ENCODE measurements at places on chromosomes 12 and 14. TPM values are rescaled to one million over a fixed set of nuclear protein-coding genes. Genes with fewer than 3 reads are reported as not detected.

Gene C12orf76
- total RNA-seq = 10.2 TPM

Gene FAM186B
- total RNA-seq = 0.05 TPM

Gene IFNG-AS1
- not detected for total RNA-seq

Gene TSPAN11
- total RNA-seq = not detected

Gene KRT86
- not detected for total RNA-seq

Gene GPR68
- total RNA-seq = 11.2 TPM

Gene ACACB
- total RNA-seq = 13.3 TPM

Gene EFS
- not detected for total RNA-seq

Gene TRIM9
- total RNA-seq = 2.4 TPM

Gene B4GALNT3
- 2.2 TPM for total RNA-seq

Gene RNF31
- total RNA-seq = 98.4 TPM

Measured in activated CD4-positive, alpha-beta T cell treated with anti-CD3 and anti-CD28 coated beads for 36 hours (primary cell).